ENCODE measurements at places on chromosomes 4 and X.
A peak's percentile ranks its signal among the peaks of the same experiment; 100 is the strongest.

- no peak for DNase-seq
These were observed 36.8 kb upstream of the VBP1 start for GRCh38 chrX:155179346-155179997.

GRCh38 chrX:120736989-120737388 lies 107.1 kb upstream of the C1GALT1C1 start:
- DNase-seq, result no peak

- no peak for DNase-seq
These were observed 115.7 kb upstream of the FAT1 start for GRCh38 chr4:186839122-186840037.

GRCh38 chrX:108795240-108795639 lies 58.9 kb upstream of the IRS4 start:
- DNase-seq, result no peak

DNA sequence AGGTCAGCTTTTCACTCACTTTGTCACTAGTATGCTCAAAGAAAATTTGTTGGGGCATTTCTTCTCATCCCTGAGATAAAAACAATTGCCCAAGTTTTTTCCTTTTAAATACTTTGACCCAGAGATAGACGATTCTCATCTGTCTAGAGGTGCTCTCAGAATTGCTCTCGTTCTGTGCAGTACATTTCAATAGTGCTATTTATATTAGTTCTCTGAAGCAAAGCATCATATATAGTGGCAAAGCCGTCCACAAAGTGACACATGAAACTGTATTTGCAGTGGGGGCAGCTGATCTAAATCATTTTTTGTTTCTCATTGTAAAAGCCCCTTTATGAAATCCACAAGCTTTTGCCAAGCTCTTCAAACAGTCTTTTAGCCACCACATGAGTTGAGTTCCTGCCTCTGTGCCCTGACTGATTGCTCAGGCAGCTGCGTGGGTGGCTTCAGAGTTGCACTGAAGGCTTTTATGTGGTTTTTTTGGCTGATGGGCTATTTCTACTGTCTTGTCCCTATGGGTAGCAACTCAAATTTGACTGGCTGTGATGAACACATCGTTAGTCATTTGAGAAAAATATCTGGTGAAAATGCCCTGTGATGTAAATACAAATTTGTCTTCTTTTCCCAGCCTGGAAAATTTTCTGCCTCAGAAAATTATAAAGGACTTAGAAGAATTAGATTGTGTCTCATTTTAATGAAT lies 119.1 kb upstream of the OTUD4 start:
- DNase-seq, result no peak

GRCh38 chrX:56782352-56782751 lies 53.3 kb downstream of the NBDY start:
- DNase-seq, result no peak

GRCh38 chr4:175176710-175177109 lies 258.6 kb downstream of the ADAM29 start:
- no peak for DNase-seq

GRCh38 chr4:62618042-62618441 lies 1417.9 kb downstream of the ADGRL3 start:
- no peak for DNase-seq

GRCh38 chr4:127006446-127006877 lies 626.3 kb upstream of the INTU start:
- DNase-seq, result no peak

- DNase-seq, result no peak
These were observed 331.3 kb upstream of the SFRP2 start for GRCh38 chr4:154120006-154120676.

GRCh38 chr4:6229671-6230501 lies 29.5 kb upstream of the JAKMIP1 start:
- DNase-seq, result no peak

- DNase-seq, result peak; percentile 1
These were observed 42.9 kb upstream of the INTS6L start for GRCh38 chrX:135477576-135477975.

- DNase-seq, result no peak
These were observed 250.4 kb upstream of the GIMD1 start for GRCh38 chr4:106618956-106619355.

- no peak for DNase-seq
These were observed 3.4 kb downstream of the ARX start for GRCh38 chrX:25012433-25012735.

DNA sequence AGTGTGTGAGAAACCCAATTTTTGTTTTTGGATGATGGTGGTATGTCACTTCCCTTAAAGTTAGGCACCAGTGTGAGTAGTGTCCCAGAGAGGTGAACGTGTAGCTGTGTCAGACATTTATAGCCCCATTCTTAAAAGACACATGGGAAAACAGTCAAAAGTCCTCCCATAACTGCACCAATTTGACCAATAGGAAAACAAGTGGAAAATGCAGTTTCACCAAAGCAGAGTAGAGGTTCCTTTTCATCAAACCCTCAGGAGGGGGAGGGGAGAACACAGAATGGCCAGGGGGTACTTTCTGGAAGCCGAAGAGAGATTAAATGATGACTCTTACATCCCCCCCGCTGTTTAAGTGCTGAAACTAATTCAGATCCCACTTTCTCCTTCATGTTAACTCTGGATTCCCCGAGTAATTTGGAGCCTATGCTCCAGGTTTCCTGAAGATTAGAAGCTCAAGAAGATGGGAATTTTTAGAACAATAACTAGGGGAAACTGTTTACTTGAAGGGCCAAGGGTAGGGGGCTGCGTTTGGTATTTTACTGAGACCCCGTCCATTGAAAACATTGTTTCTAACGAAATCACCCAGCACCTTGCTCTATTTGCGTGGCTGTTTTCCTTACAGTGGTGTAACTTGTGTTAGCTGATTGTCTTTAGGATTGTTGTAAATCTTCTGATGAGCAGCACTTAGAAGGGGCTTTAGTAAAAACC lies 2.1 kb upstream of the LEF1 start:
- no peak for DNase-seq

DNA sequence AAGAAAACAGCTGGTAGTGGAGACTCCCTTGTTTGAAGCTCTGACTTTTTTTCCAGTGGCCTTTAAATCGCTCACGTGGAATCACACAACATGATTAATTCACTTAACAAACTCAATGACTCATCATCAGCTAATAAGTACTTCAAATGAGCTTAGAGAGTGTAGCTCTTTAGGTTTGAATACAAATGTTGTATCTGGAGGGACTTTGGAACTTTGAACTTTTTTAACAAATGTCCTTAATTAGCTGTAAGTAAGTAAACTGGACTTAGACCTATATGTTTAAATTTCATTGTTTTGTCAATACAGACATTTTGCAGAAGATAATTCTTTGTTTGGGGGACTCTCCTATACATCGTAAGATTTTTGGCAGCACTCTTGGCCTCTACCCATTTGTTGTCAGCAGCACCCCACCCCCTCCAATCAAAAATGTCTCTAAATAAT lies 581.1 kb downstream of the SPRY1 start:
- no peak for DNase-seq

DNA sequence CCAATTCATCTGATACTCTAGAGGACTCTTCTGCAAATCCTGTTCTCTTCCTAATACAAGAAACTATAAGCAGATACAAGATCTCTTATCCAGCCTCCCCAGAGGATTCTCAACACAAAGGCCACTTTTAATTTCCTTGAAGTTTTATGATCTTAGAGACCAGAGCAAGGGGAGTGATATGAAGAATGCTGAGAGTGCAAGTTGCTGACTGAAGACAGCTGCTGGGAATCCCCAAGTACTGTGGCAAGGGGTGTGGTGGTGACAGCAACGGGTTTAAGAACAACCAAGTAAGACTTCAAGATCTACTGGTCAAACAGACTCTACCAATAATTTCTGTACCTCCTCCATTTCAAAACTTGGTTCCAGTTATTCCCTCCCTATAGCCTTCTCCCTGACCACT lies 7.0 kb downstream of the AMMECR1 start:
- no peak for DNase-seq

GRCh38 chr4:110107866-110108265 lies 90.5 kb downstream of the ELOVL6 start:
- DNase-seq, result no peak

DNA sequence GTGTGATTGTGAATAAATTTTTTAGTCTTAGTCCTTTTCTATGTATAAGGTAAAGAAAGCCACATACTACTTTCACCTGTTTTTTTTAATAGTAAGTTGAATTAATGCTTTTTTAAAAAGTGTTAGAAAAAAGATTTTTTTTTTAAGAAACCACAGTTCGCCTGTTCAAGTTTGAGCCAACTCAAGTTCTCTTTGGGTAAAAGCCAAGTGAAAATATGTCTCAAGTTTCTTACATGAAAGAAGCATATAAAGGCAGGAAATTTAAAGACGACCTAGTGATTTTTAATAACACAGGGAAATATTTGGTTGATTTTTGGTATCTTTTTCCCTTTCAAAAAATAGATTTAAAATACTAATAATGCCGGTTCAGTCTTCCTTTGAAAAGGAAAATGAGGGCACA lies 369.9 kb upstream of the NR3C2 start:
- no peak for DNase-seq

DNA sequence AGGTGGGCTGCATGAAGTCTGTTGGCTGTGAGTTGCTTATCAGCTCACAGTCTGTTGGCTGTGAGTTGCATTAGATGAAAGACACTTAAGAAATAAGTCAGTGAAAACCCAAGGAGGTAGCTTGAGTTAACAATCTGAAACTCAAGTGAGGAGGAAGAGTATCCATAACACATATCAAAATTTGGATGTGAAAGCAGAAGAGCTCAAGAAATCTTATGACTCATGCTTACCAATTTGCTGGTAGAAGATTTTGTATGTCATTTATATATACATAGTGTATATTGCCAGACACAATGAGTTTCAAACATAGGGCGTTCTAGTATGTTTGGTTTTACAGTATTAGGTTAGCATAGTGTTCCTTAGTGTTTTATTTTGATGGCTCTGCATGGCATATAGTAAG lies 107.4 kb downstream of the DDIT4L start:
- no peak for DNase-seq

GRCh38 chr4:112112590-112113170 lies 32.6 kb upstream of the FAM241A start:
- no peak for DNase-seq

GRCh38 chr4:109077505-109077904 lies 225.0 kb downstream of the COL25A1 start:
- no peak for DNase-seq

- DNase-seq, result peak; percentile 10
These were observed 27.4 kb downstream of the CBLL2 start for GRCh38 chrX:22300130-22300529.

DNA sequence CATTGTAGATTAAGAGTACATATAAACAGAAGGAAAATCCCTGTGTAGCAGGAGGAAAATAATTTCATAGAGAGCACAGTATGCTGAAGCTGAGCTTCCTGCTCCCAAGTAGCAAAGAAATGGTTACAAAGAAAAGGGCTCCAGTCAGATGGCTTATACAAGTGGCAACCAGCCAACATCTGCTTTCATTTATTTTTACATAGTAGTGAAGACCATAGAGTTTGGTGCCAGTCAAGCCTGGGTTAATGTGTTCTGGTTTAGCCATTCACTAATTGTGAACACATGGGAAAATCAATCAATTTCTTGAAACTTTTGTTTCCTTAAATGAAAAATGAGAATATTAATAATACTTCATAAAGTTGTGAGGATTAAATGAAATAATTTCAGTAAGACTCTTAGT lies 111.3 kb upstream of the ELOVL6 start:
- no peak for DNase-seq

GRCh38 chrX:19382555-19383145 lies 38.9 kb downstream of the PDHA1 start:
- DNase-seq, result no peak

GRCh38 chrX:137426695-137427425 lies 139.1 kb upstream of the ZIC3 start:
- DNase-seq, result no peak

DNA sequence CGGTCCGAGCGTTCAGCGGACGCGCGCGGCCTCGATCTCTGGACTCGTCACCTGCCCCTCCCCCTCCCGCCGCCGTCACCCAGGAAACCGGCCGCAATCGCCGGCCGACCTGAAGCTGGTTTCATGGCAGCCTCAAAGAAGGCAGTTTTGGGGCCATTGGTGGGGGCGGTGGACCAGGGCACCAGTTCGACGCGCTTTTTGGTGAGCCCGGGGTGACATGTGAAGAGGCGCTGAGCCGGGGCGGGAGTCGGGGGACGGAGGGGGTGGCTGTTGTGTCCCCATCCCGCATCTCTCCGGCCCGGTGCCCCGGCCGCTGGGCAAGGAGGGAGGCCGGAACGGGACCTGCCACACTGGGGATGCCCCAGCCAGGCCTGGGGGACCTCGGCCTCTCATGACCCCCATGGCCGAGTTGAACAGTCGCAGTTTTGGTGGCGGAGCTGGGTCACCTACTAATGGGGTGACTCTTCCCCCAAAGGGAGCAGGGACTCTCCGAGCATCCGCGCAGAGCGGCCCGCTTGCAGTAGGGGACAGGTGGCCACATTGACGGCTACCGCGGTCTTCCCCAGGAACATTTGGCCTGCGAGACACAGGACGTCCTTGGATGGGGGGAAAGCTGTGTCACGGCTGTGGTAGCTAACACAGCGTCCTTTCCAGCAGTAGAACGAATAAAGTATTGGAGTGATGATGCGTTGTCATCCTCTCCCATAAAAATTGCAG lies at the start of gene GK:
Gene GK (plus strand): TSS at position 9 of the 717 bp plus-strand sequence. CDS start 115 bp downstream, at position 124.
- no peak for DNase-seq

DNA sequence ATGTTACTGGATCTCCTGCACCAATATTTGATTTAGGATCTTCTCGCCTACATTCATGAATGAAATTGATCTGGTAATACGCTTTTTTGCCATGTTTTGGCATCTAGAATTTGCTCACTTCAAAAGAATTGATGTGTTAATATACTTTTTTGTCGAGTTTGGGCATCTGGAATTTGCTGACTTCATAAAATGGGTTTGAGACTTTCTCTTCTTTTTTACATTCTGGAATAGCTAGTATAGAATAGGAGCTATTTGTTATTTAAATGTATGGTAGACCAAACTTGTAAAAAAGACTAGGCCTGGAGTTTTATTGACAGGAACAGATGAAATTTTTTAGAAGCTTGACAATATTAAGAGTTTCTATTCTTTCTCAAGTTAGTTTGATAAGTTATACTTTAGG lies 404.9 kb upstream of the TENM3 start:
- DNase-seq, result no peak

DNA sequence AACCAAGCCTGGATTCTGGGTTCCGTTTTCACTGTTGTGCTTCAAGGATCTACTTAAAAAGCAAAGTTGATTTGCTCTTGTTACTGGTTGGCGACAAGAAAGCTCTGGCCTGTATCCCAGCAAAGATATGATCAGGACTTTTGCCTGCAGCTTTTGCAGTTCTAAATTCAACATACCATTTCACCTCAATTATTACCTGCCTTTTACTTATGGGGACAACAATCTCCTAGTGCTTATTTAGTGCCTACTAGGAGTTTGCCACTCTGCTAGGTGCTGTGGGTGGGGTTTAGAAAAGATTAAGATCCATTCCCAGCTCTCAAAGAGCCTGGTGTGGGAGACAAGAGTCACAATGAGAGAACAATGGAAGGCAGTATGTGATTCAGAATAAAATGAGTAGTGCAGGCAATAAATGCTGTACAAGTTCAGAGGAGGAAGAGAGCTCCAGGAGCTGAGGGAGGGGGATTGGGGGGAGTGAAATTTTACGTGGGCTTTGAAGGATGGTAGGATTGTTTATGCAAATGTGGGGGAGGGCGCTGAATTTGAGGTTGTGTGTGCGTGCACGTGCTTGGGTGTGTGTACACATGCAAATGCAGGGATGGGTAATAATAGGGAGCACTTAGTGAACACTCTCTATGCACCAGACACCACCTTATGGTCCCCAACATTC lies 5.0 kb upstream of the TMEM164 start:
- DNase-seq, result no peak

- DNase-seq, result no peak
These were observed 84.6 kb upstream of the DHX15 start for GRCh38 chr4:24668956-24669355.
